ENCODE measurements at places on chromosomes 12 and 14.

- DNase-seq, result no peak
These were observed 137.4 kb downstream of the BCL11B start for GRCh38 chr14:99134516-99135046.

DNA sequence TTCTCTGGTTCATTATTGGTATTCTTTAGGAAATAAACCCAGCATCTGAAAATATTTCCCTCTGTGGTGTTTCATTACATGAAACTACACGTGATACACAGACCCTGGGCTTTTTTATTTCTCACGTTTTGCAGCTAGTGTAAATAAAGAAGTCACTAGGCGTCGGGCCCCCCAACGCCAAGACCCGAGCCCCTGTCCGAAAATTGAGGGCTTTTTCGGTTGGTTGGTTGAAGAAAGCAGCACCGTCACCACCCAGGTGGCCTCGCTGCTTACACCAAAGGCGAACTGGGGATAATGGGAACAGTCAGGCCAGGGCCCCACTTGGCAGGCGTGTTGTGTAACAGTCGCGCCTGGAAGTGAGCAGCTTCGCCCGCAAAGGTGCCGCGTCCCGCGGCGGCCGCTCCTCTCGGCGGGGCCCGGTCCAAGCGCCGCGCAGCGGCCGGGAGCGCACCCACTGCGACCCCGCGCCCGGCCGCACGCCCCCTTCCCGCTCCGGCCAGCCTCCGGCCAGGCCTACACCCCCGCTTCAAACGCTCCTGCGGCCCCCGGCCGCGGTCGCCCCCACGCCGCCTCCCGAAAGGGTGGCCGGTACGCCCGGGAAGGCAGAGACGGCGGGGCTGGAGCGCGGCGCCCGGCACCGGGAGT, 1.2 kb downstream of the DUSP16 start:
- DNase-seq, result no peak

DNA sequence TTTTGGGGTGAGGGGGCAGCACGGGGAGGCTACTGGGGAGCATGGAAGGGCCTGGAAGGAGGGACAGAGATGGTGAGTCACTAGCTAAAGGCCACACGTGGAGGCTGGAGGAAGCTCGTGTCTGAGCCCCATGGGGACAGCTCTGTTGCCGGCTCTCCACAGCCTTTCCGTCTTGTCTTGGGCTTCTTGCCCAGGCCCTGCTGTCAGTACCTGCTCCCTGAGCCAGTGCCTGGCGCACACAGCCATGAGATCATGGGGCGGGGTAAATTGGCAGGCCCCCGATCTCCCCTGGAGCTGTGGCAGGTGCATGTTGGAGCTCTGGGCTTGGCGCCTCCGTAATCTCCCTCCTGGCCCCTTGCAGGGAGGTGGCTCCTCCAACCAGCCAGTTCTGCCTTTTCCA, 16.1 kb upstream of the KRT80 start:
- DNase-seq, result no peak

GRCh38 chr14:68140806-68141205, 321.2 kb downstream of the RAD51B start:
- DNase-seq, result no peak

GRCh38 chr14:35368139-35368460, 36.4 kb downstream of the NFKBIA start:
- no peak for DNase-seq

- DNase-seq, result no peak
These were observed 232.9 kb downstream of the ATP23 start for GRCh38 chr12:58174316-58174715.

- no peak for DNase-seq
These were observed 107.3 kb downstream of the PPP2R5E start for GRCh38 chr14:63435838-63436237.

DNA sequence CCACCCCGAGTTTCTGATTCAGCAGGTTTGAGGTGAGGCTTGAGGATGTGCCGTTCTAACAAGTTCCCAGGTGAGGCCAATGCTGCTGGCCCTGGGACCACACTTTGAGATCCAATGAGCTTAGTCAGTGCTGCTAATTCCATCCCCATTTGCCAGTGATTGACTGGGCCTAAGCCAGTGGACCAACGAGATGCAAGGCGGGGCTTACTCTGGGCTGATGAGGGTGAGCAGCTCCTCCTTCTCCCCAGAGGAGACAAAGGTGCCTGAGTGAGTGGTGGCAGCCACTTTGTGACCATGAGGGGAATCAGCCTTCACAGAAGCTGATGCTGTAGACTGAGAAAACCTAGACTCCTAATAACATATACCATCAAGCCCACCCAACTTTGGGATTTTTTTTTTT, 23.1 kb upstream of the HNF1A start:
- no peak for DNase-seq

DNA sequence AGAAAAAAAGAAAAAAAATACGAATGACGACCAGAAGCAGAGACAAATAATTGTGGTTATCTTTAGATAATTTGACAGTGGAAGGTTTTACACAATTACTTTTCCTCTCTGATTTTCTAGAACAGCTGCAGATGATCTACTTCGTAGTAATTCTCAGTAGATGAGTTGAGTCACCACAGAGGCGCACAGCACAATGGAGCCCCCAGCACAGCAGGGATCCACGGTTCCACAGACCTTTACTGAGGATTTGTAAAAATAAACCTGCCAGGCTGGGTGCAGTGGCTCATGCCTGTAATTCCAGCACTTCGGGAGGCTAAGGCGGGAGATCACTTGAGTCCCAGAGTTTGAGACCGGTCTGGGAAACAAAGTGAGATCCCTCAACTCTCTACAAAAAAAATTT, 29.3 kb downstream of the AMN start:
- no peak for DNase-seq

DNA sequence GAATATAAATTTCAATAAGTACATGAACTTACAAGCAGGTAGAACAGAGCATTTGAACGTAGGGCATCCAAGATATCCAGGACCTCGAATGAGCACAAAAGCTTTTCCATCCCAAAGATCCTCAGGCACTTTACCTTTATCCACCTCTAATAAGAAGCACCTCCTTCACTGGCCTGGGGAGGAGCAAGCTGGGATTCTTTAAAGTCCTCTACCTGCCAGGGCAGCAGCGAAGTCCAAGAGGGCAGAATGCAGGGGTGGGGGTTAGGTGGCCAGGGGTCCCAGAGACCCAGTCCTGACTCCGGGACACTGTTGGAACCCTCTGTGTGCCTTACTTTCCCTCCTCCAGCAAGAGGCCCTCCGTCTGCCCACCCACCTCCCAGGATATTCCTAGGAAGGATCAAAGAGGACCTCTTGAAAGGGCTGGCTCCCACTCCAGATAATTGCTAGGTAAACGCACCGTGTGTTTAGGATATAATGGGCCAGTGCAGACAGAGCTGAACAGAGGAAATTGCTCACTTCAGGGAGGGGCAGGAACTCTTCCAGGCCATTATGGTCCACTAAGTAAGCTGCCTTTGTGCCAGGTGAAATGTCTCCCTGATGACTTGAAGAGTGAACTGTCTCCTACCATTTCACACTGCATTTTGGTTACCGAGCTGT, 68.1 kb downstream of the TTC9 start:
- DNase-seq, result no peak

DNA sequence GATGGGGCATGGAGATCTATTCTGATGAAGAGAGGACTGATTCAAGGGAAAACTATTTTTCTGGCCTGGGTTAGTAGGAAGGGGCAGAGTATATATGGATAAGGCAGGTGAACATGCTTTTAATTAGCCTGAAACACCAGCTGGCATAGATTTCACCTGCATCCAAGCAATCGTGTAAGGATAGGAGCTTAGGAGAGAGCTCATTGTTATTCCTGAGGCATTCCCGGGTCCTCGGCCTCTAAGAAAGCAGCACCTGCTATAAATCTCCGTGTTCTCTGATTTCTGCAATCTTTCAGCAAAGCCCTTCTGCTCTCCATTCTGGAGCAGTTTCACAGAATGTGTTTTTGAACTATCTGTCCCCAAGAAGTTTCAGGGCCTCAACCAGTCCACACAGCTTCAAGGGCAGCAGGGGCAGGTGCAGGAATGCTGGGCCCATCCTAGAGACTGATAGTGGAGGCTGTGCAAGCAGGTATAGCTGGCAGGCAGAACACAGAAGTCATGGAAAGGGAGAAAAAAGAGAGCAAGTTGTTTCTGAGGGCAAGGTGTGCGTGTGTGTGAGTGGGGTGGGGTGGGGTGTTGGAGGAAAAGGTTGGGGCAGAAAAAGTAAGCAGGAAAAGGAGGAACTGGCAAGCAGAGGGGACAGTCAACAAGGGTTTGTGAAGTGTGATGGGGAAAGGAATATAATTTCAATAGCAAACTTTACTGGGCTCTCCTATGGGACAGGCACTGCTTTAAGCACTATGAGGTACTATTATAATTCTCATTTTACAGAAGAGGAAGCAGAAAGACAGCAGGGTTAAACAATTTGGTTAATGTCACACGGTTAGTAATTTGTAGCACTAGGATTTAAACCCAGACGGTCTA, 203.7 kb upstream of the SSTR1 start:
- DNase-seq, result no peak

- DNase-seq, result no peak
These were observed 9.1 kb upstream of the HRK start for GRCh38 chr12:116890330-116890729.

DNA sequence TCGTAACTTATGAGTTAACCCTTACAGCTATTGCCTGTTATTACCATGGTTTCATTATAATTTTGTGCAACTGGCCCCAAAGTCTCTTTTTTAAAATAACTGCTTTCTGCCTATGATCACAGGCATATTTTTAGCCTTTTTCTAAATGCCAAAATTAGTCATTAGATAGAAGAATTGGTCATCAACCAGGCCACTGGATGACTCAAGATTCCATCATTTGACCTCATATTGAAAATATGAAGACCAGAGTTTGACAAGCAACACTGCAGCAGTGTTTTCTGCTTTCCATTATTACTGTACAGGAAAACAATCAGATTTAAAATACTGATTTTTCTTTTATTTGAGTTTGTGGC, 54.7 kb upstream of the OTOGL start:
- DNase-seq, result no peak

DNA sequence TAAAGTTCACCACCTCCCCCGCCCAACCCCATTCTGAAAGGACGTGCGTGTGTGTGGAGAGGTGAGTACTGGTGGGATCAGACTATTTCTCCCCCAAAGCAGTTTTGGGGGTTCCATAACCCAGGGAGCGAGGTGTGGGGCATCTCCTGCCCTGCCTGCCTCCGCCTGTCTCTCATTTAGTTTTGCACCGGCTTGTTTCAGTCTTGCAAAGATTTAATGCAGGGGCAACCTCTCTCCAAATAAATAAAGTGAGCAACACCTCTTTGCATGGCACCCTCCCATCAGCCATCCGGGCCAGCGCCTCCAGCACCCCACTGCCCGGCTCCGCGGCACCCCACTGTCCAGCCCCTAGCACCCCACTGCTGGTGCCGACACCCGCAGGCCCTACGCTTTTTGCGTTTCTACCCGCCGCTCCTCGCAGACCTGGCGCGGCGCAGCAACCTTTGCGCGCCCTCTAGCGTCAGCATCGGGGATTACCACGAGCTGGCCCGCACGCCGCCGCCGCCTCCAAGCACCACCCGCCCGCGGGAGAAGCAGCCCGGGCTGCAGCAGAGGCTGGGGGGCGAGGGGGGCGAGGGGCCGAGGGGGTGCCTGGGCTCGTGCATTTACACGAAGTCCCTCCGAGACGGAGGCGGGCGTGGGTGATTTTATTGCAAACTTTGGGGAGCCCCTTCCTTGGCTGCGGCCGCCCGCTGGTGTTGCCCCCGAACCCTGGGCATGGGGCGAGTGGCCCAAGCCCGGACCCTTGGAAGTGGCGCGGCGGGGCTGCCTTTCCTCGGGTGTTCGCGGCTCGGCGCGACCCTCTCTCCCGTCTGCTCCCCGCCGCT, 55.8 kb upstream of the VRK1 start:
- peak; percentile 47 for DNase-seq

DNA sequence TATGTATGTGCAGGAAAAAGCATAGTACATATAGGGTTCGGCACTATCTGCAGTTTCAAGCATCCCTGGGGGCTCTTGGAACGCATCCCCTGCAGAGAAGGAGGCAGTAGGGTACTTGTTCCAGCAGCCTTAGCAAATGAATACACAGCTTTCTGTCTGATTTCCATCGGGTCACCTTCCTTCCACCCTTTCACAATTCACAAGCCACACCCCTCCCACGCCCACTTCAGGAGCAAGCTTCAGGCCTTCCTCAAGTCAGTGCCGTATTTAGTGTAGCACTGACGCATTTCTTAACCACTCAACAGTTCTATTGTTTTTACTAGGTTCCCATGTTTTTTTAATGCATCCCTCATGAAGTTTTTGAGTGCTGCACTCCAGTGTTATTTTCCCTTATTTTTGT, 64.2 kb downstream of the CLMN start:
- DNase-seq, result no peak

DNA sequence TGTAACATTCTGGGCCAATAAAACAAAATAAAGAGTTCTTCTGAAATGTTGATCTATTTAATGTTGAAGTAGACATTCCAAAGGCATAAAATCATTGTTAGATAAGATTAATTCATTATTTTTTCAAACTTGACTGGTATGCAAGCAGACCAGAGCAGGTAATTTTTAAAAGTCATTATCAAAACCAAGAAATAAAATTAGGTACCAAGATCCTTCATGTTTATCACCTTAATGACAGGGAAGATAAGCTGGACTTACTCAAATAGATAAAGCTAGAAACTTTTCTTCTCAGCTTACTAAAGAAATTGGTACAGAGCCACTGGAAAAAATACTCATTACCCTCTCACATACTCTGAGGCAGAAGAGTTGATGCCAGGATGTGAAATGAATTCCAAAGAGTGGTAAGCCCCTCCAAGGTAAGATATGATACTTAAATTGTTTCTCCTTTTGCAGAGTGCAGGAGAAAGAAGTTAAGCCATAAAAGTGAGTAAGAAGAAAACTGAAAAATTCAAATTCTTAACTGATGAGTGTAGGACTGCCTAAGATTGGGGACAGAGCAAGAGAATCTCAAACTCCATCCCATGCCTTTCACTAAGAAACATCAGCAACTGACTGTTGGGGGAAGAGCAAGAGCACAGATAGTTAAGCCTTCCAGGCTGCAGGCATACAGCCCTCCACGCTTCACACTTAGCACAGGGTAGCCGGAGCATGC, 111.9 kb downstream of the SLC41A2 start:
- no peak for DNase-seq

DNA sequence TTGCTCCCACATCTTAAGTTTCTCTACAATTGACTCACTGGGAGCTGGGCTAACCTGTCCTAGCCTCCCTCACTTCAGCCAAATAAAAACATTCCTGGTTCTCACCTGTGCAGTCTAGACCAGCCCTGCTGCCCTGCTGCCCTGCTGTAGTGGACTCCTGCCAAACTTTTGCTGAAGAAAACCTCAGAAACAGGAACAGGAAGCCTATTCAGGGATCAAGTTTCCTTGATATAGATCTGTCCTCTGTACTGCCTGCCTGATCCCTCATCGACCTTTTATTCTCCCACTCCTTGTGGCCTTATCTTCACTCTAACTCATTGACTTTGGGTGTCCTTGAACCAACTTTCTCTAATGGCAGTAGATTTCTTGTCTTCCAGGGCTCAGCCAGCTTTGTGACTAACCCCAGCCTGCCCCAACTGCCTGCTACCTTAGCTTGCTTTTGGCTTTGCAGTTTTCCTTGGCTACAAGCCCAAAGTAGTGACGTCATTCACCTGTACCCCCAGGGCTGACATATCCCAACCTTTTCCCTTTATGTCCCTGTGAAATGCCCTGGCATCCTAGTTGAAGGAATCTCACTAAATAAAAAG, 234.8 kb downstream of the DUSP6 start:
- DNase-seq, result no peak
